ENCODE measurements at places on chromosomes 6 and 20.

DNA sequence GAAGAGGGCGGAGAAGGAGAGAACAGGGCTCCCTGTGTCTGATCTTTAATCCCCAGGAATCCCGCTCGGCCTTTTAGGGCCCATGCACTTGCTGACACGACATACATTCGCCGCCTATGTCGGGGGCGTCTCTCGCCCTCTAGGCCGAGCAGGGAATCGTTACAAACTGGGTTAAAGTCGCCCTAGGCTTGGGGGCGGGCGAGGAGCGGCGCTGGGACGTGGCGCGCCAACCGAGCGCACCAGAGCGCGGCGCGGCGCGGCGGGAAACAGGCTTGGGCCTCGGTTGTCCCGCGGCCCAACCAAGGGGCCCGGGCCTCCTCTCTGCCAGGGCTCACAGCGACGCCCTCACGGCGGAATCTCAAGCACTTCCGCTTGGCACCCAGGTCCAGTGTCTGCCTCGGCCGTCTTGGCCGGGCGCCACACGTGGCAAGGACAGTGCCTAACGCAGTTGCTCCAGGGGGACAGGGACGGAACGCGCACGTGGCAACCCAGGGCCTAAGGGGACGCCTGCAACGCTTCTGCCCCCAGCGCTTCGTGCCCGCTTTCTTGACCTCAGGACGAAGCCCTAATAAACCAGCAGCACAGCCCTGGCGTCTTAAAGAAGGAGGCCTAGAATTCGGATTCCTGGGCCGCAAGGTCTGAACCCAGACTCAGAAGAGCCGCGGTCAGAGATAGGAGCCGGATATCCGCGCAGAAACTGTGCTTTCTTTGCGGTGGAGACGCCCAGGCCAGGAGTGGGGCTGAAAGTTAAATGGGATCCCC is 71.5 kb downstream of the NCR2 start:
- DNase-seq: no peak

- DNase-seq: no peak
These were observed 61.5 kb upstream of the FNDC1 start for GRCh38 chr6:159107451-159108260.

- DNase-seq: no peak
These were observed 7.1 kb upstream of the AP5S1 start for GRCh38 chr20:3812975-3813847.

- DNase-seq: no peak
These were observed 74.8 kb upstream of the SHLD1 start for GRCh38 chr20:5675103-5676091.

DNA sequence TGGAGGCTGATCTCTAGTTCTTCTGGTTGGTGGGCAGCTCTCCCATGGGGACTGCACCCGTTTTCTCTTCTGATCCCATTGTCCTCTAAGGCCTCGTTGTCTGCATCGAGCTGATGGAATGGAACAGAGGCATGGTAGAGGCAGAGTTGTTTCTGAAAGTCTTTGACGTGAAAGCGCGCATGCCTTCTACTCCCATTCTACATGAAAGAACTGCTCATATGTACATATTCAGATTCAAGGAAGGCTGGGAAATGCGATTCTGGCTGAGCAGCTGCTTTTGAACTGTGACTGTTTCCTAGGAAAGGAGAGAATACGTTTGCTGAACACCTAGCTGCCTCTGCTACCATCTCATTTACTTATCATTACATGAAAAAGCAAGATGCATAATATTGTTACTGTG is 815.2 kb downstream of the QKI start:
- no peak for DNase-seq

- no peak for DNase-seq
These were observed 191.7 kb downstream of the FOXC1 start for GRCh38 chr6:1801401-1801800.

GRCh38 chr6:111471533-111471932 is 11.5 kb downstream of the REV3L start:
- DNase-seq: no peak

DNA sequence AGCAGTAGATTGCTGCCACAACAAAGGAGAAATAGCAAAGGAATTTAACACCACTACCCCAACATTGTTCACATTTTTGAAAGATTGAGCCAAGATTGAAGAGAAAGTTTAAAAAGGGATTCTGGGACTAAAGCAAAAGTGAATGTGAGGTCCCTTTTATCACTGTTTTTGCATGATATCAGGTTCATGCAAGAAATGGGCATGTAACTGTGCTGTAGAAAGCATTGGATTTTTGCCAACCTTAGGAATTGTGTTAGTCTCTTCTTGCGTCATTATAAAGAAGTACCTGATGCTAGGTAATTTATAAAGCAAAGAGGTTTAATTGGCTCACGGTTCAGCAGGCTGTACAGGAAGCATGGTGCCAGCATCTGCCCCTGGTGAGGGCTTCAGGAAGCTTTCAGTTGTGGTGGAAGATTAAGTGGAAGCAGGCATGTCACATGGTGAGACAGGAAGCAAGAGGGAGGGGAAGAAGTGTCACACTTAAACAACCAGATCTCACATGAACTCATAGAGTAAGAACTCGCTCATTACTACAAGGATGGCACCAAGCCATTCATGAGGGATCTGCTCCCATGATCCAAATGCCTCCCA is 4.6 kb upstream of the GJB7 start:
- DNase-seq: no peak

- no peak for DNase-seq
These were observed 131.7 kb downstream of the GPX5 start for GRCh38 chr6:28657381-28657768.

DNA sequence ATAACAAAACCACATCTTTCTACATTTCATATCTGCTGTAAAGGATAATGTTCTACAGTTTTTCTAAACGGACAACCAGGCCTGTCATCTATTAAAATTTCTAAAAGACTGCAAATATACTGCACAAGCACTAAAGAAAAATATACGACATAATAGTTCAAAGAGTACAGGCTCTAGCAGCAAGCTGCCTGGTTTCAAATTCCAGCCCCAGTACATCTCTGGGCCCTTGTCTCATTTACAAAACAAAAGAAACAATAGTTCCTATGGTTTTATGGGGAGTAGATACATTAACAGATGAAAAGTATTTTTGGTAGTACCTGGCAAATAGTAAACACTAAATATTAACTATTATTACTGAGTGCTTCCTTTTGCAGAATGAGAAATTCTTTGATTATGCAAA is 24.1 kb downstream of the DEK start:
- no peak for DNase-seq

GRCh38 chr20:23142162-23143050 is 56.3 kb upstream of the CD93 start:
- DNase-seq: no peak

DNA sequence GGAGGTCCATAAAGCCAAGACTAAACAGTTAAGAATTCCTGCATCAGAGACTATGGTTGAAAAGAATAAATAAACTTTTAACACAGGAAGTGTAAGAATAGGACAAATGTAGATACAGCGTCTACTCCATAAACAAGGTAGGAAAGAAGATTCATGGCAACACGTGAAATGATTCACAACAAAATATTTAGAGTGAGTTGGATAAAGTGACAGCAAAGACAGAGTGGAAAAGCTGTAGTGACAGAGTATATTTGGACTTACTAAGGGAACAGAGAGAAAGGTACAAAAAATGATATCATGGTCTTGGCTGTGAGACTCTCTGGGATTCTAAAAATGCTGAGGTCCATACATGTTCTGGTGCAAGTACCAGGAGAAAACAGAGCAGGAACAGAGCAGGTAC is 21.9 kb upstream of the KIAA0408 start:
- no peak for DNase-seq

Data from epithelial cell of prostate (primary cell).